T follicular helper cell (primary cell): ENCODE measurements at places on chromosomes 12 and 14.

DNA sequence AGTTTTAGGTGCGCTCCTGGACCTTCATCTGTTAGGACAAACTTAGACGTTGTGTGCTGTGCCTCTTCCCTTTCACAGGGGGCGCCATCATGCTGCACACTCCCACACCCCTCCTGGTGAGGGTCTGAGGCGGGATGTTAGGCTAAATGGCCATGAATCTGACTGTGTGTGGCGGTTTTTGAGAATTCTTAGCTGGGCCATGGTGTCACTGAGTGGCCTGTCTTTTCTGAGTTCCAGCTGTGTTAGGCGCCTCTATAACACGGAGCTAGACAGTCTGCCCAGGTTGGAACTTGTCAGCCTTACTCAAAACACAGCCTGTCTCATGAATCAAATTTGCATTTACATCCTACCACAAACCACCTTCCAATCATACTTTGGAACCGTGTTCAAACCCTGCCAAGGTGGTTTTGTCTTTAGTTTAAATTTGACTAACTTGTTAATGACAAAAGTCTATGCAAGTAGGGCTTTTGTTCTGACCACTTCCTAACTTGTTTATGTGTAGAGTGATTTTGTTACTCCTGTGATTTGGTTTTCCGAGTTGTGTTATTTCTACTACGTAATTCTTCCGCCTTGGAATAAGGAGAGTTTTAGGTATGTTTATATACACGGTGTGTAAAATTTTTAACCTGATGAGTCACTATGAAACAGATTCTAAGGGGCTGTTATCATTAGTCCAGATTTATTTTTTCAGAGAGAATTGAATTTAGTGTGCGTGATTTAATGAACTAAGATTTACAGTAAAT, 19.6 kb downstream of the ACVR1B start:
- no peak for DNase-seq

GRCh38 chr14:101595887-101596721, 34.8 kb downstream of the DIO3 start:
- no peak for DNase-seq

- no peak for DNase-seq
These were observed 33.2 kb upstream of the PPP1R13B start for GRCh38 chr14:103880348-103881267.

DNA sequence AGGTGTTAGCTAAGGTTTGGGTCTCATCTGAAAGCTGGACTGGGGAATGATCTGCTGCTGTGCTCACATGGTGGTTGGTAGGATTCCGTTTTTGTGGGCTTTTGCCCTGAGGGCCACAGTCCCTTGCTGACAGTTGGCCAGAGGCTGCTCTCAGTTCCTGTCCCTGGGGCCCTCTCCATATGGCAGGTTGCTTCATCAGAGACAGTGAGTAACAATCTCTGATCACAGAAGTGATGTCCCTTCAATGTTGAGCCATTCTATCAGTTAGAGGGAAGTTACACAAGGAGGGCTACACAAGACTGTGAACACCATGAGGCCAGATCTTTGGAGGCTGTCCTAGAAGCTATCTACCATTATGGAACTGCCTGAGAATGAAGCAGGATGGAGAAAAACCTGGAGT, 137.2 kb downstream of the AACS start:
- no peak for DNase-seq

DNA sequence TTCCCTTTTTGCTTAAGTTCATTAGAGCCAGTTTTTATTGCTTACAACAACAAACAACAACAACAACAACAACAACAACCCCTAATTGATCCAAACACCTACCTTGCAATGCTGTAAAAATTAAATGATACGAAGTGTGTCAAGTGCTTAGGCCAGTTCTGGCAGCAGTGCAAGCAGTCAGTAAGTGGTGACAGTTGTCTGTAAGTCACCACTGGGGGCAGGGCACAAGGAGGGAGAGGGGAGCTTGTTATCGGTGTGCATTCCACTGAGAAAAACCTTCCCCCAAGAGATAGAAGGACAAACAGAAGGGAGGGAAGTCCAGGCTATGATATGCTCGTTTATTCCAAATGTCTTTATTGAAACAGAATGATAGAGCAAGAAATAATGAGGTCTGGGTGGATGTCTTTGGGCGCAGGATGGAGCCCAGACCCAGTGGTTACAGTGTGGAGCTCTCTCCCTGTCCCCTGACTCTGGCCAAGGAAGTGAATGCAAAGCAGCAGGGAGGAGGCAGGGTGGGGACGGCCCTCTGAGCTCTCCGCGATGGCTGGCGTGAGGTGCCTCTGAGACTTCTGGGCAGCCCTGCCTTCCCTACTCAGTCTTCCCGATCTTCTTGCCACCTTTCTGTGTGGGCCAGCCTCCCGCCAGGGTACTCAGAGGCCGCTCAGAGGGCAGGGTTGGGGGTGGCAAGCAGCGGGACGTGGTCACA, 6.5 kb downstream of the SLC22A17 start:
- no peak for DNase-seq

DNA sequence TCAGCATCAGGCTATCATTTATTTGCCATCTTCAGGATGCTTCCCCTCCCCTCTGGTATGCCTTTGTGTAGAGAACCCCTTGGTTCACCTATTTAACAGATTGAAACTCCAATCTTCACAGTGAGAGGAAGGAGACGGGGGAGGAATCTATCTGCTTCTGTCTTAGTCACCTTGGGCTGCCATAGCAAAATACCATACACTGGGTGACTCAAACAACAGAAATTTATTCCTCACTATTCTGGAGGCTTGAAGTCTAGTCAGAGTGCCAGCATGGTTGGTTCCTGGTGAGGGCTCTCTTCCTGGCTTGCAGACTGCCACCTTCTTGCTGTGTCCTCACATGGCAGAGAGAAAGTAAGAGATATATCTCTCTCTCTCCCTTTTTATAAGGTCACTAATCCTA, 13.5 kb upstream of the EML1 start:
- no peak for DNase-seq

- no peak for DNase-seq
These were observed 16.6 kb upstream of the LRTM2 start for GRCh38 chr12:1803736-1804135.

DNA sequence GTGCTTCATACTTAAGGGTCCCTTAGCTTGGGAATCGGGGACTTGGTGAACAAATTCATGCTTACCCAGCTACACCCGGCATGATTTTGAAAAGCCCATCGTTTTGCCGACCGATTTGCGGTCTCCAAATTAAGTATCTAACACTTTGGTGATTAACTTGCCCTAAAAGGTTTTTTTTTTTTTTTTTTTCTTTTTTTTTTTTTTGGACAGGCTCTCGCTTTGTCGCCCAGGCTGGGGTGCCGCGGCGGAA, 843 bp upstream of the HSP90AA1 start:
- no peak for DNase-seq

- no peak for DNase-seq
These were observed 32.5 kb downstream of the MPHOSPH9 start for GRCh38 chr12:123200414-123200813.

GRCh38 chr12:84056-84455, 17.5 kb downstream of the IQSEC3 start:
- no peak for DNase-seq

DNA sequence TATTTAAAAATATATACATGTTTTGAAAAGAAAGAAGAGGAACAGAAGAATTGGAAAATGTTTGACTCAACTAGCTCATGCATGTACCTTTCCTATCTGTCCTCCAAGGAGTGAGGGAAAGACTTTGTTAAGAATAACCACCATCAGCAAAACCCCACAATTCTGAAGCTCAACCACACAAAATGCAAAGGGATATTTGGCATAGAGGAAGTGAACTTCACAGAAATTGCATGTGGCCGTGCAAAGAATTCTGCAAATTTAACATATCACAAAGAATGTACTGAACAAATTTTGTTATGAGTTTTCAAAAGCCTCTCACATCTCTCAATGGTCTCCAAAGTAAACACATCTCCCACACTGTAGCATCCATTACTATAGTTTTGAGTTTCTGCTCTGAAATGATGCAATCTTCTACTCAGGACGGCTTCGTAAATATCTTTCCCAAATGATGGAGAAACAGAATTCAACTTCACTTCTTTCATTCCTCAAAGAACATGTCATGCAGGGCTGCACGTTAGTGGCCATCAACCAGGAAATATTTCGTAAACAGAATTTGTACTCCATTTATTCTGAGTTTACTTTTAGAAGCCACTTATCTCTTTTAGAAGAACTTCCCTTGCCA, 17.6 kb downstream of the DUSP6 start:
- no peak for DNase-seq

DNA sequence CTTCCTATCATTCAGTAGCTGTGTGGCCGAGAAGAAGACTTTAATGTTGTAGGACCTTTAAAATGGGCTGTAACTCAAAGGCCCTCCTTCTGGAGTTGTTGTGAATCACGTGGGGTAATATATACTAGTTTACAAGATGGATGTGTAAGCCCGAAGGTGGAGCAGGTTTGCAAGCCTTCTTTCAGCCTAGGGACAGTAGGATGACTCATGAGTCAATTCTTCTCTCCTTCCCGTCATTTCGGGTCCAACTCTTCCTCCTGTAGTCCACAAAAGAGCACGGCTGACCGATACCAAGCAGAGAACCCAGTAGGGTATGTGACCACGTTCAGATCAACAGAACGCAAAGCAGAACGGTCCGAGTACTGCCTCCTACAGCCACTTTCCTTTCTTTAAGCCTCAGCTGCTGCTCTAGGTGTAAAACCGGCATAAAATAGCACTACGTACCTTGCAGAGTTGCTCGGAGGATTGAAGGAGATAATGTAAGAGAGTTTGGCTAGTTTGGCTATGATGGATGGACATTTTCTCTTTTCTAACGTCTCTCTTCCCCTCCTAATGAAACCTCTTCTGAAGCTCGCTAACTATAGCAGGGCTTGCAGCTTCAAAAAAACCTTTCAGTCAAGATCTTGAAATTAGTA, 1.3 kb upstream of the RASSF3 start:
- DNase-seq, result peak; percentile 38
